ENCODE measurements at places on chromosomes 13 and 19.

- no peak for DNase-seq
These were observed 4.2 kb downstream of the NRTN start for GRCh38 chr19:5809053-5809452.

GRCh38 chr19:10968527-10969135, 7.8 kb downstream of the SMARCA4 start:
- no peak for DNase-seq

GRCh38 chr13:72823724-72824123, 41.8 kb downstream of the PIBF1 start:
- DNase-seq, result no peak

- no peak for DNase-seq
These were observed 60.5 kb downstream of the SPATA13 start for GRCh38 chr13:24221007-24221406.

- no peak for DNase-seq
These were observed 9.4 kb upstream of the TMPRSS9 start for GRCh38 chr19:2350656-2351055.

- no peak for DNase-seq
These were observed 75.2 kb upstream of the C13orf46 start for GRCh38 chr13:114049026-114049425.

Data from NCI-H1417 treated with DMSO at 0.1 percent for 48 hours (cell line).